Stimulated activated naive CD4-positive, alpha-beta T cell treated with Interleukin-2 at 50 U/mL for 16 hours (primary cell): ENCODE measurements at places on chromosomes 1 and 21.

DNA sequence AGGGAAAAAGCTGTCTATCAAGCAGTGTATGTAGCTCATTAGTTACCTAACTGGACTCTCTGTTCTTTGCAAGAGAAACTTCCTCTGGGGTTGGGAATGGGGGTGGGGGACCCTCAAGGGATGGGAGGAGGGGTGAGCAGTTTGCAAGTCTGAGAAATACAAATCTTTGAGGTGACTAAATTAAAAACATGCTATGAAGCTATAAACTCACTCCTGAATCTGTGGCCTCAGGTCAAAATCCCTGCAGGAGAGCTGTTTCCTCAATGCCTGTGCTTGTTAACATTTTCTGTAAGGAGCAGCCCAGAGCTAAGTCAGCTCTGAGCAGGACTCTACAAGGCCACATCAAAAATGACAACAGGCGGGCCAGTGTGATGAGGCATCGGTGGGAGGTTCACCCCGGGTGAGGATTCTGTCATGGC is 32.8 kb upstream of the PTPRC start:
- DNase-seq: no peak

DNA sequence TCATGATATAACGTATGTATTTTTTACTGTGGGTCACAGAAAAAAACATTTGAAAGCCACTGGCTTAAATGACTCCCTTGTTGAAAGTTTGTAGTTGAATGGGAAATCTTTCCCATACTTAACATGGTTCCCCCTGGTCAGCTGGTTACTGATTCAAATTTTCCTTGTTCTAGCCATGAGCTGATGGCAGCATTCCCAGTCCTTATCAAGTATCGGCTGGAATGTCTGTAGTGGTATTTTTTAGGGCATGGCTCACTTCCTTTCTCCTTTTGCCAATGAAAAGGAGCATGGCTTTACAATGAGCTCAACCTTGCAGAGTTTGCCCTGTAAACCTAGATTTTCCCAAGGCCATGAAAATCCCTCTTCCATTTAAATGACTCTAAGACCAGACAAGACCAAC is 55.7 kb downstream of the GIPC2 start:
- DNase-seq: no peak

DNA sequence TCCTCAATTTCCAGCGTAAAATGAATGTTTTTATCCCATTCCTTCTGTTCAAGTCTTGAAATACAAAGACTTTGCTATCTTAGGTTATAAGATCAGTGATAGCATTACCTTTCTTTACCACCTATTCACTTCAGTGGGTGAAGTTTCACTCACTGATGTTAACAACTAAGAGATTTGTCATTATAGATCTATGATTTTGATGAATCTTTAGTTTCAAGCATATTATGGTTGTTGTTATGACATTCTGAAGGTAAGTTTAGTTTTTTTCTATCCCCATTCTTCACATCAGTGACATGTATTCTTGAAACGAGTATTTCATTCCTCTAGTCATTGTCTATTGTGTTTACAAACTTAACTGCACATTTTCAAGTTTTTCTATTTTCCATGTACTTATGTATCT is 182.5 kb downstream of the ATP6V1G3 start:
- DNase-seq: no peak

GRCh38 chr1:224357626-224358124 is 996 bp downstream of the CNIH4 start:
- DNase-seq: no peak

GRCh38 chr1:45334308-45335245 is 5.4 kb upstream of the TOE1 start:
- DNase-seq: no peak

DNA sequence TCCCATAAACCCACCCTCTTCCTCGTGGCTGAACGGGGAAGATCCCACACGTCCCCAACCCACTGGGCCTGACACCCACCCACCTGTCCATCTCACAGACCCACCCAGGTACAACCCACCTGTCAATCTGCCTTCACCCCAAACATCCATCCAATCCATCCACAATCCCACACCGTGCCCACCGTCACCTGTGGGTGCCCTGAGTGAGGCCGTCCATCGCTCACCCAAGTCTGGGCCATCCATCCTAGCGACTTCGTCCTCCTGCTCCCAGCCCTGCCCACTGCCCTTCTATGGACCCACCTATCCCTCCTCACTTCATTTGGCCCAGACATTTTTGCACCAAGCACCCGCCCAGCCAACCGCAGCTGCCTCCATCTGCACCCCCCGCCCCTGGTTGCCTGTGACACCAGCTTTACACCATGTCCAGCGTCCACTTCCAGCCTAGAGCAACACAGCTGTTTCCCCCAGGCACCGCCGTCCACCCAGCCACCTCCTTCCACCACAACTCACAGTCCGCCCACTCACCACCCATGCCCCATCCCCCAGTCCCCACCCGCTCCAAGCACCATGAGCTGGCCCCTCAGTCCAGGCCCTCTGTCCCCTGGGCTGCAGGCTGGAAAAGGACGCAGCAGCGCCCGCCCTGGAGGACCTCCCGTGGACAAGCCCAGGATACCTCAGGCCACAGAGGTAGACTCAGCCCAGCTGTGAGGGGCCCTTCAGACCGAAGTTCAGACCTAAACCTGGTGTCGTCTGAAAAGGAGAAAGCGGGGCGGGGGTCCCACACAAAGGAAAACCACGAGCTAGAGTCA is 7.7 kb downstream of the TTLL10 start:
- DNase-seq: no peak

- no peak for DNase-seq
Observed at GRCh38 chr1:15768388-15768787, 9.8 kb downstream of the FBLIM1 start.

- no peak for DNase-seq
Observed at GRCh38 chr1:11482198-11482597, 3.2 kb downstream of the DISP3 start.

DNA sequence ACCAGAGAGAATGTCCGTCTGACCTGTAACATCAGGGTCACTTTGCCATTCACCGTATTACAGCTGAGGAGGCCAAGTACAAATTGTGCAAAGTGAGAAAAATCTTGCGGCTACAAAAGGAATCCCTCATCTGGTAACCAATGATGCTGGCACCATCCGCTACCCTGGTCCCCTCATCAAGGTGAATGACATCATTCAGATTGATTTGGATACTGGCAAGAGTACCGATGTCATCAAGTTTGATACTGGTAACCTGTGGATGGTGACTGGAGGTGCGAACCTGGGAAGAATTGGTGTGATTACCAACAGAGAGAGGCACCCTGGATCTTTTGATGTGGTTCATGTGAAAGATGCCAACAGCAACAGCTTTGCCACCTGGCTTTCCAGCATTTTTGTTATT is 18.3 kb upstream of the MUL1 start:
- DNase-seq: no peak

- no peak for DNase-seq
Observed at GRCh38 chr1:164557270-164557669, 1.7 kb upstream of the PBX1 start.

DNA sequence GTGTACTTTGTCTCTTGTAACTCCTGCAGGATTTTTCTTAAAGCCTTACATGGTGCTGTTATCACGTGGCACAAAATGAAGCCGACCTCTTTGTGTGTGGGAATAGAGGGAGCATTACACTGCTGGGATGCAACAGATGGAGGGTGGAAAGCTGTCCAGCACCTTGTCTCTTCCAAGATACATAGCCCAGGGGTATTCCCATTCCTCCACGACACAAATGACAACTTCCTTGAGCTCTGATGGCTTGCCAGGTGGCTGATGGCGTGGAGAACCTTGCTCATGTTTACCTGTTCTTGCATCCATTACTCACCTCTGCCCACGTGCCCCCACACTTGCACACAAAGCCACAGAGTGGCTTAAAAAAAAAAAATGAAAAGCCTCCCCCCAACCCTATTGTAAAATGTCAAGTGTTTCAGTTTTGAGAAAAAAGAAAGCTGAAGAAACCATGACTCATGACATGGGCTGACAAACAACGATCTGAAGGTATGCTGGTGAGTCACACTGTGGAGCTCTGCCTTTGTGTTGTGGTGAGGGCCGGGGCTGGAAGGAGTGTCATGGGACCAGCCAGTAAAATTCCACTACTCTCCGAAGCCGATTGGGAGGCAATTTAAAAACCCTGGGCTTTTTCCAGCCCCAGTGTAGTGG is 32.0 kb upstream of the ATP5PO start:
- peak; percentile 94 for DNase-seq

DNA sequence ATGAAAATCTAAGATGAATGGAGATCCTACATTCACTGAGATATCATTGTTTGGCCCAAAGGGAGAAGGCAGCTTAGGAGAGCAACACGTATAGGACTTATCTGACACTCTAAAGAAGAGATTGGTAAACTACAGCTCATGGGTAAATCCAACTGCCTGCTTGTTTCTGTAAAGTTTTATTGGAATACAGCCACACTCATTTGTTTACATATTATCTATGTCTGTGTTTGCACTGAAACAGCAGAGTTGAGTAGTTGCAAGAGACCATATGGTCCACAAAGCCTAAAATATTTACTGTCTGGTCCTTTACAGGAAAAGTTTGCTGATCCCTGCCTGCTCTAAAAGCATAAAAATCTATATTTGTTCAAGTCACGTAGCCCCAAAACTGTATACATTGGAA is 14.3 kb upstream of the LRRC53 start:
- DNase-seq: no peak

DNA sequence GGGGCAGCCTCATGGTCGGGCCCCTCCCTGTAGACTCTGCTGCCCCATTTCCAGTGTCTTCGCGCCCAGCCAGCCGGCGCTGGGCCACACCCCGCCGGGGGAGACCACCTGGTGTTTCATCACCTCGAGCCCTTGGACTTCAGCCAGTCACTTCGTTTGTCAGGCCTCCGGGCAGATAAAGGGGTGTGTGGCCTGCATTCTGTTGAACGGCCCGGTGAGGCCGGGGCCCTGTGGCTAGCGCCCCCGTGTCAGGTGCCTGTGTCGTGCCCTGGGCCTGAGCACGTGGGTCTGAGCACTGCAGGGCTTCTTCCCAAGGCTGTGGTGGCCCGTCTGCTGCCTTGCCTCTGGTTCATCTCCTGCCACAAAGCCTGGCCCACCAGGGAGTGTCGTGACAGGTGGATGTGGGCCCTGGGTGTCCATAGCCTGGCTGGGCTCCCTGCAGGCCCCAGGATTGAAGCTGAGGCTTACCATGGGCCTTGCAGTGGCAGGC is 65.2 kb upstream of the DIP2A start:
- no peak for DNase-seq

DNA sequence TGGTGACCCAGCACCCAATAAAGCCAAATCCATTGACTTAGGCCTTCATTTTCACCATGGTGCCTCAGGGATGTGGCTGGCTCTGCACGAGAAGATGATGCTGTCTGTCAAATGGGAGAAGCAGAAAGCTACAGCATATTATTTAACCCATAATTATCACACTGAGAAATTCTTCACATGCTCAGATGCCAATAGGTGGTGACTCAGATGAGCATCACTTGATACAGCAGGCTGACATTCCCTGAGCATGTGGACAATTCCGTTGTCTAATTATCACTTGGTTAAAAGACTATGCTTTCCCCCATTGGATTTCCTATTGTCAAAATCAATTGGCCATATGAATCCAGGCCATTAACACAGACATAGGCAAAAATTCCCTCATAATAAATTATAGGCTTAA is 44.0 kb upstream of the HSD3B1 start:
- DNase-seq: no peak

GRCh38 chr1:10835822-10836421 is 39.5 kb upstream of the CASZ1 start:
- no peak for DNase-seq

DNA sequence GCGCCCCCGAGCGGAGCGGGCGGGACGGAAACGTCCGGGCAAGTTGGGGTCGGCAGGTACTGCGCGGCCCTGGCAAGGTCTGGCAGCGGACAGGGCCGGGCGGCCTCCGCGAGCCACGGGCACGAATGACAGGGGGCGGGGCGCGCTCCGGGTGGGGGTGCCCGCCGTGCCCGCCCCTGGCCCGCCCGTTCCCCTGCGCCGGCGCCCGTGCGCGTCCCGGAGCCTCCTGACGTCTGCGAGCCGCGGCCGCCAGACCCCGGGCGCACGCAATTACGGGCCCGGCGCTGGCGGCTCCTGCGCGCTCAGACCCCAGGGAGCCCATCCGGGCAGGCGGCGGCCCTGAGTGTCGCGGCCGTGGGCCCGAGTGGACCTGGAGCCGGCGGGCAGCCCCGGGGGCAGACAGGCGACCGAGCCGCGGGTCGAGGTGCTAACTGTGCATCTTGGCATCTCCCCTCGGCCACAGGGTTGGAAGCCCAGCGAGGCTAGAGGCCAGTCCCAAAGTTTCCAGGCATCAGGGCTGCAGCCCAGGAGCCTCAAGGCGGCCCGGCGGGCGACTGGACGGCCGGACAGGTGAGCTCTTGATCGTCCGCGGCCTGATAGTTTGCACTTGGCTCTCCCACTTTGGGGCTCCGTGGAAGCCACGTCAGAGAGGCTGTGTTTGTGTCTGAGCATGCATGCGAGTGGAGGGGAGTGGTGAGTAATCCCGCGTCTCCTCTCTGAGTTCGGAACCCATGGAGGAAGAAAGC is 918 bp downstream of the MIB2 start:
- DNase-seq: no peak

DNA sequence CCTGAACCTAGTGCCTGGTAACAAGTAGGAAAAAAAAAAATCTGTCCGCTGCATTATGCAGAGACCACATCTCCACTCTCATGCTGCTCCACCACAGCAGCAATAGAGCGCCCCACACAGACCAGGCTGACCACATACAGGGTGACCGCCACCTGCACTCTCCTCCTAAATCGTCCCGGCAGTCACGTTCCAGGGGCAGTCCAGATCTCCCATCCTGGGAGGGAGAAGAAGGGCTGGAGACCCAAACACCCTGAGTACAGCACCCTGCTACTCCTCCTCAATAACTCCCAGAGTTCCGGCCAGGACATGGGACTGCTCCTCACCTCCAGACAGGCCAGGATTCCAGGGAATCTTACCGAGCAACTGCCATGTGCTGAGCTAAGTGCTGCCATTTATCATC is 15.3 kb downstream of the URB1 start:
- no peak for DNase-seq

GRCh38 chr1:231630558-231631205 is 4.1 kb downstream of the DISC1 start:
- no peak for DNase-seq

DNA sequence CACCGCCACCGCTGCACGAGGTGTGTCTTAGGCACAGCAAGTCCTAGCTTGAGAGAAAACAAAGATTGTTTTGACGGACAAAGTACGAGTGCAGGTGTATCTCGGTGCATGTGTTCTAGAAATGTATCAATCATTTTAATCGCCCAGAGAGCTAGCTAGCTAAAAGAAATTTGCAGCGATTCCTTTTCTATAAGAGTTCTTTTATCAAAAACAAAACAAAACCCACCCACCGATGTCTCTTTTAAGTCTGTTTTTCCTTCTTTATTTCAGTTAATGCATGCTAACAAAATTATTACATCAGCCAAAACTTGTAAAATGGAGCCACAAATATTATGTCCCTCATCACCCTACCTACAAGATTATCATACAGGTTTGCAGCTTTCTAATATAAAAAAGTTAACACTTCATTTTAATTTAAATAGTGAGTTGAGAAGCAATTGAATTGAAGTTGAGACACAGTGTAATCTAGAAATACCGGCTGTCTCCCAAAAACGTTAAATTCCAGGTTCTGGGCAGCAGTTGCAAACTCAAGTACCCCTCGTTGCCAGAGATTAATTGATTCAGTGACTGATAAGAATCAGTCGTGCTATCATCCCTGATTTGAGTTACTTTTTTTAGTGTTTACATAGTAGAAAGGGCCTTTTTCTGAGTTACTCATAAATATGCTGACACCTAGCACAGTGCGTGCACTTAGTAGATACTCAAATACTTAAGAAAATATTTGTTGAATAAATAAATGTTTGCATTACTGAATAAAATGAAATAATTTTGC is 1.5 kb upstream of the SYDE2 start:
- no peak for DNase-seq

GRCh38 chr1:219434923-219435297 is 178.0 kb downstream of the ZC3H11B start:
- no peak for DNase-seq

- DNase-seq: no peak
Observed at GRCh38 chr1:232769733-232770132, 35.5 kb upstream of the MAP10 start.
